ENCODE measurements at places on chromosomes 16 and 17. TPM values are rescaled to one million over a fixed set of nuclear protein-coding genes. Genes with fewer than 3 reads are reported as not detected.

KRTAP4-9 gene
- total RNA-seq = not detected

- peaks cover 10% of the 10 kb centered on the region for H3K4me1 ChIP-seq
- DNase-seq = no peak
- H3K27me3 ChIP-seq = no peaks in the 10 kb centered on the region
- H3K27ac ChIP-seq = no peak overlapping the region
Observed at GRCh38 chr17:8365143-8365542, 11.4 kb downstream of the KRABD2 start.

DNA sequence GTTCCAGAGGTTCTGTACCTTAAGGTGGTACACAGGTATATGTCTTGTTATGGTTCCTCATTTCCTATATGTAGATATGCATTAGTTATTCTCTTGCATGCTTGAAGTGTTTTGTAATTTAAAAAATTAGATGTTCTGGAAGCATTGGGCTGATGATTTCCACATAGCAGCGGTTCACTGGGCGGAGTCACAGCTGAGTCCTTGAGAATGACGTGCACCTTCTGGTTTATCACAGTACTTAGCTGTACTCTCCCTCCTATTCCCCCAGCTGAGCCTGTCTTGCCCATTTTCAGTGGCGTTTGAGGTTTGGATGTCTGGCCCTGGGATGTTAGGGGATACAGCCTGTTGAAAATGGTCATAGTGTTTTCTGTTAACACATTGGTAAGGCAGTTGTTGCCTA lies 327.1 kb downstream of the SNX29 start:
- H3K27me3 ChIP-seq = no peaks in the 10 kb centered on the region
- peaks cover 14% of the 10 kb centered on the region for H3K4me1 ChIP-seq
- peaks cover 6% of the 10 kb centered on the region for H3K36me3 ChIP-seq
- no peak for DNase-seq
- no peak overlapping the region for H3K27ac ChIP-seq

- H3K4me3 ChIP-seq = no peak overlapping the region
- no peaks in the 10 kb centered on the region for H3K36me3 ChIP-seq
- no peak for DNase-seq
Observed at GRCh38 chr17:35073991-35074627, 10.6 kb upstream of the RFFL start.

GRCh38 chr16:89058812-89059211 lies 34.8 kb upstream of the ACSF3 start:
- no peak overlapping the region for H3K27ac ChIP-seq
- no peaks in the 10 kb centered on the region for H3K36me3 ChIP-seq
- peaks cover 12% of the 10 kb centered on the region for H3K27me3 ChIP-seq
- DNase-seq = no peak

DNA sequence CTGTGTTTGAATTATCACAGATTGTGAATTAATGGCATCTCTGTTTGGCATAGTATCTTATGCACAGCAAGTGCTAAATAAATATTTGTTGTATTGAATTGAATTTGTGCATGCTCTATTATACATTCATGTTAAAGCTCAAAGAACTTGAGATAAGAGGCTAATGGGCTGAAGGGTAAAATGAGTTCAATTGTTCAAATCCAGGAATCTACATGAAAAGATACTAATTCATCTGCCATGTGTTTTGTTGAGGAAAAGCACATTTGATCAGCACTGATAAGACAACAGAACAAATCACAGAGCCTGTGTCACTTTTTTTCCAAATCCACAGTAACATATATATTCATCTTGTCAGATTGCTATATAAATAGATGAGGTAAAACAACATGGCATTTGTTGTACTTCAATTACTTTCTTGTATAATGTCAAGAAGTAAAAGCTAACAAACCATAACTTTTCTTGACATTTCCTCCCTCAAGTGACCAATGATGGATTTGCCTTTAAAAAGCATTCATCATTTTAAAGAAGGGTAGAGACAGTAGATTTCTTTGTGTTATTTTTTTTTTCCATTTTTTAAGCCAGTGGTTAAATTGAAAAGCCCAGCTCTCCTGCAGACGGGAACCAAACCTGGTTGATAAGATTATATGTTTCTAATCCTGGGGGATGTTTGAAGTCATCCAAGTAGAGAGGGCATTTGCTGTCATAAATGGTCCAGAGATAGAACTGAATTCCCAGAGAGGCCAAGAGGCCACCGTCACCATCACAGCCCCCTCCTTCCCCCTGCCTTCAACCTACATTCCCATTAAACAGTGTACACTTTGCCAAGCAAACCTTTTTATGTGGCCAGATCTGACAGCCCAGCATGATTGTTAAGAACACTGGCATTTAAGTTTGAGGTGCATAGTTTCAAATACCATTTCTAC lies 123.0 kb downstream of the CHD9NB start:
- peaks cover 41% of the 10 kb centered on the region for H3K27me3 ChIP-seq
- peaks cover 10% of the 10 kb centered on the region for H3K4me1 ChIP-seq
- DNase-seq = no peak
- no peaks in the 10 kb centered on the region for H3K36me3 ChIP-seq
- no peak overlapping the region for H3K27ac ChIP-seq

DNA sequence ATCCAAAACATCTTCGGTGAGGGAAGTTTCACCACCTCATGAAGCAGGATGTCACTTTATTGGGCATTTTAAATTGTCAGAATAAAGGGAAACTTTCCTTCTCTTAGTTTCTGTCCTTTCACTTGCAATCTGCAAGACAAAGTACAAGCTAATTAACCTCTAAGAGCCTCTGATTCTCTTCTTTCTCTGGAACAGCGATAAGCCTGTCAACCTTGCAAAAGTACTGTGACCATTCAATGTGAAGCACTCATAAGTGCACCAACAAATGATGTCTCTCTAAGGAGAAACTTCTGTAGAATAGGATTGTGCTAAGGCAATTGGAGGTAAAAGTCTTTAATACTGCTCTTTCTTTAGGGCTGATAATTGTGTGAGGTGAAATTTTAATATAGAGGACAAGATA lies 1622.3 kb downstream of the CDH8 start:
- no peak overlapping the region for H3K27ac ChIP-seq
- no peak overlapping the region for H3K4me3 ChIP-seq
- no peak for DNase-seq
- H3K4me1 ChIP-seq = no peaks in the 10 kb centered on the region

DNA sequence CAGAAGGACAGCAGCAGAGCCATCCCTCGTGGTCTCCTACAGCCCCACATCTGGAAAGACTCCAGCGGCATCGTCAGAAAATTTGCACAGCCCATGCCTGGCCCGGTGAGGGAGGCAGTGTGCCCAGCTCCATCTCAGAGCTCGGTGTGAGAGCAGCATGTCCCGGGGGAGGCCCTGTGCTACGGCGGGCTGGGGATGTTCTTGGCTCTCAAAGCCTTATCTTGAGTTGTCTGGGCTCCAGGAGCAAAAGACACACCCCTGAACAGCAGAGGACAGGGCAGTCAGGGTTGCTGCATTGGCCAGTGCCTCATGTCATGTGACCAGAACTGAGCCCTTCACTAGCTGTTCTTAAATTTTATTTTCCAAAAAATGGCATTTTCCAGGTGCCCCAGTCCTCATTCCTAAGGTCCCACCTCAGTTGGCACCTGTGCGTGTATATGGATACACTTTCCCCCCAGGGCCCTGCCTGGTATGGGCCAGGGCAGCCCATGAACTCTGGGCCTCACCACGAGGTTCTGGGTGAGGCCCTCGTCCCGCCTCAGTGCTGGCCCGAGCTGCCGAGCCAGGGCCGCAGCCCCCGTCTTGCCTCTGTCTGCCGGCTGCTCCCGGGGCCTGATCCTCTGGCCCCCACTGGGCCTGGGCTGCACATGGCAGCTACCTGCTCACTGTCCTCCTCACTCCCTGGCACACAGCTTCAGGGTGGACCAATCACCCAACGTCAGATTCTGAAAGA lies 3.0 kb downstream of the NUDT16L1 start:
- peak overlapping the region; percentile 39 for H3K4me3 ChIP-seq
- H3K27ac ChIP-seq = no peak overlapping the region
- H3K4me1 ChIP-seq = no peaks in the 10 kb centered on the region
- H3K36me3 ChIP-seq = no peaks in the 10 kb centered on the region
- no peak for DNase-seq
- H3K27me3 ChIP-seq = no peaks in the 10 kb centered on the region

GRCh38 chr16:81592353-81592866 lies 147.8 kb downstream of the CMIP start:
- H3K4me3 ChIP-seq = no peak overlapping the region
- H3K27ac ChIP-seq = no peak overlapping the region
- peaks cover 13% of the 10 kb centered on the region for H3K4me1 ChIP-seq
- H3K27me3 ChIP-seq = no peaks in the 10 kb centered on the region
- DNase-seq = no peak

DNA sequence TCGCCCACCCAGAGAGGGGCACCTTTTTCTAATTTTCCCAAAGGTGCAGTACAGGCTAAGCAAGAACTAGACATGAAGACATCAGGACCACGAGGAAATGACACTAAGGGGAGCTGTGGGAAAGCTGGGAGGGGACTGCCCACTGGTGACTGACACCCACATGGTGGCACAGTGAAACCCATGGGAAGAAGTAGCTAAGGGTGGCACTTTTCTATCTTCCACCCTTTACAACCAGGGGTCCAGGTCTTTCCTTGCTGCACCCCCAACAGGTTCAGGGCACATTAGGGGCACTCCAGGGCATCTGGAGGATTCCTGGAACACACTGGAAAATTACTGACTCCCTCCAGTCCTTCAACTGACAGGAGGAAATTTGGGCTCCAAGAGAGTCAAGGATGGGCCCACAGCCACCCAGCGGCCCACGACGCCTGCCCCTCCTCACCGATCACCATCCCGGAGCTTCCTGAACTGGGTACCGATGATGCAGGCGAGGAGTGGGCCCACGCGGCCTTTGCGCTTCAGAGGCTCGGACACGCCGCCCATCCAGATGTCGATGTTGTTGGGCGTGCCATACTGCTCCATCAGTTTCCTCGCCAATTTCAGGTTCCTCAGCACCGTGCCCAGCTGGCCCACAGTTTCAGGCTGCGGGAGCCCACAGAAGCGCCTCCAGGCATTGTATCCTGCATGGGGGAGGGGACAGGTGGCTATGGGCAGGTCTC lies 9.4 kb downstream of the MPO start:
- H3K27ac ChIP-seq = no peak overlapping the region
- no peaks in the 10 kb centered on the region for H3K36me3 ChIP-seq
- no peak overlapping the region for H3K4me3 ChIP-seq
- no peak for DNase-seq
- peaks cover 43% of the 10 kb centered on the region for H3K27me3 ChIP-seq

BCAR1 gene
- 67.2 TPM for total RNA-seq

GRCh38 chr17:64418506-64419339 lies 28.1 kb upstream of the PECAM1 start:
- H3K36me3 ChIP-seq = no peaks in the 10 kb centered on the region
- H3K27me3 ChIP-seq = peaks cover 4% of the 10 kb centered on the region
- H3K4me3 ChIP-seq = no peak overlapping the region

DNA sequence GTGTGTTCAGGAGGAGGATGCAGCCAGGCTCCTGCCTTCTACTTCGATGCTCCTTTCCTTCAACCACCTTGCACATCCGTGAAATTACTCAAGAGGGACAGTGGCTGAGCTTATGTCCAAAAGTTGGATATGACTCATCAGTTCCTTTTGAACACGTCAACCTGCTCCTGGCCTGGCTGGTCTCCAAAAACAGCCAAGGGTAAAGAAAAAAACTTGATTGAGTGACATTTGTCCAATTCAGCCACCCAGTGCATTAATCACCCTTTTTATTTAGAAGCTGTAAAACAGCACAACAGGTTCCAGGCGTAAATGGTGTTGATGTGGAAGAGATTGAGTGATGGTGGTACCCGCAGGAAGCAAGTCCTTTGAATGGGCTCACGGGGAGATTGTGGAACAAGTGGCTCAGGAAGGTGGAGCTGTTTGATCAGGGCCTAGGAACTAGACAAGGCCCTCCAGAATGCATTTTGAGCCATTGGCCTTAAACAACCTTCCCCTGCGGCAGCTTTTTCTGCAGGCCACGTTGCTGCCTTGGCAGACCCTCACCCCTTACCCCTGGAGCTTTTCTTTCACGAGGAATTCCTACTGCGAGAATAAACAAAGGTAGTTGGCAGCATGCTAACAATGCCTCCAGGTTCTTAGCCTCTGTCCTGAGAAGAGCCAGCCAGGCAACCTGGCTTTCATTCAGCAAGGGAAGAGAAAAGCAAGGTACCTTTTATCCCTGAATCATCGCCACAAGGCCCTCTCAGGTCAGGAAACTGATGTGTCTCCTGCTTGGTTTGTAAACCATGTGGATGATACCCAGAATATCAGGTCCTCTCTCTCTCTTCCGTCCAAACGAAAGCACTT lies 173.3 kb upstream of the CACNG5 start:
- no peak overlapping the region for H3K27ac ChIP-seq
- H3K4me1 ChIP-seq = peaks cover under 1% of the 10 kb centered on the region
- H3K27me3 ChIP-seq = no peaks in the 10 kb centered on the region

HS3ST4 gene
- total RNA-seq = 3.6 TPM

DNA sequence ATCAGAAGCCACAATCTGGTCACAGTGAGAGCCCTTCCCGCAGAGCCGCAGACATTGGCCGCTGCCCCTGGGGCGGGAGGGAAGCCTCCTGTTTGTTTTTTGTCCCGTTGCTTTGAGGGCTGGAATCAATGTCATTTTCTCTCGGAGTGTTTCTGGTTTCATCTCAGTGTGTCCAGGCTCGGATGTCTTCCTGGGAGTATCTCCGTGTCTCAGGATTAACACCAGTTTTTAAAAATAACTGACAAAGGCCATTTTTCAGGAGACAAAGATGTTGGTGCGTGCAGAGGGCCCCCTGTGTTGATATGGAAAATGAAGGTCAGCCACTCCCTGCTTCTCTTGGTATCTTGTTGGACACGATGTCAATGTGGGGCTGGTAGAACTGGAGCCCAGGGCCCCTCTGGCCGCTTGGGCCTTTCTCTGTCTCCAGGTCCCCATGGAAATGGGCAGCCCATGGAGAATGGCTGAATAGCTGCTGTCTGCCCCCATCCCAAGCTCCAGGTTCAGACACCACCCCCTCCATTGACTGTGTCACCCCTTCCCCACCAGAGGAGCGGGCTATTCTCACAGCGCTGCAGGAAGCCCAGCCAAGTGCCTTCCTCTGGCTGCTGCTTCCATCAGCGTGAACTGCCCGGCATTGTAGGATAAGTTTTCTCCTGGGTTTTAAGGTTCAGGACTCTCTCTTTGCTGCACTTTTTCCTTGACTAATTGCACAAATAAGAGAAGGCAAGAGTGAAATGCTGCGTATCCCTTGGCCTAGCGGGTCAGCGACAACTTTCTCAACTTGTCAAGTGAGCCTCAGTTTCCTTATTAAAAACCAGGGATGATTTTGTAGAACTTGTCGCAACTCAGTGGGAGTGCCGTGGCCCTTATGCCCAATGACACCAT lies 72.2 kb upstream of the METTL9 start:
- no peaks in the 10 kb centered on the region for H3K36me3 ChIP-seq
- no peak overlapping the region for H3K4me3 ChIP-seq
- H3K27me3 ChIP-seq = peaks cover 5% of the 10 kb centered on the region
- H3K4me1 ChIP-seq = peaks cover 18% of the 10 kb centered on the region
- DNase-seq = no peak

- H3K4me3 ChIP-seq = peak overlapping the region; percentile 79
- no peak for DNase-seq
- H3K4me1 ChIP-seq = peaks cover 24% of the 10 kb centered on the region
- no peaks in the 10 kb centered on the region for H3K27me3 ChIP-seq
- H3K27ac ChIP-seq = peak overlapping the region; percentile 100
Observed at GRCh38 chr17:4329838-4330237, 36.6 kb downstream of the UBE2G1 start.

- H3K36me3 ChIP-seq = no peaks in the 10 kb centered on the region
- H3K27ac ChIP-seq = peak overlapping the region; percentile 70
- peaks cover 4% of the 10 kb centered on the region for H3K27me3 ChIP-seq
- H3K4me3 ChIP-seq = peak overlapping the region; percentile 91
Observed at GRCh38 chr17:43025766-43026537, 921 bp downstream of the RND2 start.

- H3K4me1 ChIP-seq = no peaks in the 10 kb centered on the region
- H3K27me3 ChIP-seq = no peaks in the 10 kb centered on the region
- no peak overlapping the region for H3K27ac ChIP-seq
- no peak overlapping the region for H3K4me3 ChIP-seq
- no peak for DNase-seq
Observed at GRCh38 chr17:17172001-17172939, 33.9 kb downstream of the PLD6 start.

MAPT gene
- total RNA-seq = 4.5 TPM

Data from type B pancreatic cell (in vitro differentiated cells).